ENCODE measurements at places on chromosomes 2 and 18.

- no peak for DNase-seq
These were observed 26.3 kb downstream of the ANO7 start for GRCh38 chr2:241214766-241215165.

DNA sequence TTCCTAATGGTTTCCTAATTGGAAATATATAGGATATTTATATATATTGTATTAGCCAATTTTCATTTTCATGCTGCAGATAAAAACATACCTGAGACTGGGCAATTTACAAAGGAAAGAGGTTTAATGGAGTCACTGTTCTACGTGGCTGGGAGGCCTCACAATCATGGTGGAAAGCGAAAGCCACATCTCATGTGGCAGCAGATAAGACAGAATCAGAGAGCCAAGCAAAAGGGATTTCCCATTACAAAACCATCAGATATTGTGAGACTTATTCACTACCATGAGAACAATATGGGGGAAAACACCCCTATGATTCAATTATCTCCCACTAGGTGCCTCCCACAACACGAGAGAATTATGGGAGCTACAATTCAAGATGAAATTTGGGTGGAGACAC, 242.5 kb upstream of the NETO1 start:
- DNase-seq = no peak

- DNase-seq = no peak
These were observed 211.0 kb downstream of the SP3 start for GRCh38 chr2:173754165-173754564.

DNA sequence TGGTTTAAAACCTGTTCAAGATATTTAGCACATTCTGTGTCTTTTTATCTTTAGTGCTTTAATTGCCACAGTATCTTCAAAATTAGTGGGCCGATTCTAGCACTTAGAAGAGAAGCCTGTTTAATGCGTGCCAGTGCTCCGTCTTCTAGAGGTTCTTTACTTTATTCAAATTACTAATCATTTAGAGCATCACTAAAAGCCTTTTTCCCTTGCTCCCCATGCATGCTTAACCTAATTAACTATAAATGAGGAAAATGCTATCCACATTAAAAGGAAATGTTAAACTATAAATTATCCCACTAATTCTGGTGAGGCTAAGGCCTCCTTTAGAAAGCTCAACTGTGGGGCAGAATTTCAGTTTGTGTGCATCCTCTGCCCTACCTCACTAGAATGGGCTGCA, 31.5 kb upstream of the INSIG2 start:
- no peak for DNase-seq

DNA sequence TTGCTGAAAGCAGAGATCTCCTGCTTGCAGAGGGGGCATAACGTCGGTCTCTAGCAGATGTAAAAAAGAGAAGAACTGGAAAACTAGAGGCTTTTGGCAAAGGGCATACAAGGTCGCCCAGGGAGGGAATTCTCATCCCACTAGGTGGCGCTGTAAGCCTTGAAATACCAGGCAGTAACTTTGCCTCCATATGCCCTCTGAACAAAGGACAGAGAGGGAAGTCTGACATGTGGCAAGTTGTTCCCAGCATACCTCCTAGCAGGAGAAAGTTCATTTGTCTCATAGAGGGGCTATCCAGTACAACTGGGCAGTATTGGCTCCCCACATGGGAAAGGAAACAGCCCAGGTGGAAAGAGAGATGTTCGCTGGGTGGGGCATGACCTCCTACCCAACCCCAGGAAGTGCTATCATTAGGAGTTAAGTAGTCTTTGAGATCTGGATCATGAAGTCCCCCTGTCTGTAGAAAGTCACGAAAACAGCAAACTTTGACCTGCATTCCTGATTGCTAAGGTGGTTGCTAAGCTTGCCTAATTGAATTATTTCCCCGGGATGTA, 39.9 kb downstream of the STK17B start:
- peak; percentile 19 for DNase-seq

- DNase-seq = no peak
These were observed 35.0 kb downstream of the EMILIN2 start for GRCh38 chr18:2881840-2882195.

DNA sequence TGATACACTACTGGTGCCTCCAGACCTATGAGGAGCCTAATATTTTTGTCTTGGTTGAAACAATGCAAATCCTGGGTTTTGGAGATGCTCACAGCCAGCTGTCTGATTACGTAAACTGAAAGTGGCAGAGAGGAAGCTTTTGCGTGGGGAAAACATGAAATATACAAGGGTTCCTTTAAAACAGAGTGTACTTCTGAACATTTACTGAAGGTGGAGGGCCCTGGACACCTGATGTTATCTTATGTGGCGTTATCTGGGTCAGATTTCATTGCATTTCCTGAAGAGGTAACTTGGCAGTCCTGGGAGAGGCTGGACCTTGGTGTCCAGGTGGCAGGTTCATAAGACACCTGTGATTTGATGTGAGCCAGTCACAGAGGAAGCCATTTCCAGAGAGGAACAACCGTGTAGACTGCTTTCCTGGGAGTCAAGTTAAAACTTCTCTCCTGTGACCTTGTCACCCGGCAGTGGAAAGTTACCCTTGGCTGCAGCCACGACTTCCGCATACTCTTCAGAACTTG, 105.0 kb downstream of the NEDD4L start:
- no peak for DNase-seq

GRCh38 chr2:54638774-54639187, 84.7 kb upstream of the EML6 start:
- no peak for DNase-seq

- DNase-seq = no peak
These were observed 1.6 kb downstream of the COQ10B start for GRCh38 chr2:197454923-197455322.

- DNase-seq = no peak
These were observed 402.7 kb downstream of the SETBP1 start for GRCh38 chr18:45083226-45083855.

- no peak for DNase-seq
These were observed 299.6 kb upstream of the FANCL start for GRCh38 chr2:58540681-58541080.

- no peak for DNase-seq
These were observed 390.2 kb downstream of the THSD7B start for GRCh38 chr2:137155356-137156104.

DNA sequence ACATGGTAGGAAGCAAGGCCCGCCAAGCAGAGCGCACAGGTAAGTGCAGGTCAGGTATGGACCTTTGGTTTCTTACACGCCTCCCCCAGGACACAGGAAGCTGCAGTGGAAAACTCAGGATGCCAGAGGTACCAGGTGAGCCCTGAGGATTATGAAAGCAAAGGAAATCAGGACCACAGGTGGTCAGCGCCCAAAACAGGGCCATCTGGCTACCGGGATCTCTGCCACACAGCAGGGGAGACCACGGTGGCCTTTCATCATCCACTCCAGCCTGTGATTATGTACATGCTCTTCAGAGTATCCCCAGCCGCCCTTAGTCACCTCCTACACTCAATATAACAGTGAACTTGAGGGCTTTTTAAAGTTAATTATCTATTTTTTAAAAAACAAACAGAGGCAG, 125.5 kb upstream of the EPC2 start:
- no peak for DNase-seq

- DNase-seq = no peak
These were observed 295.1 kb downstream of the GALR1 start for GRCh38 chr18:77544792-77545191.

DNA sequence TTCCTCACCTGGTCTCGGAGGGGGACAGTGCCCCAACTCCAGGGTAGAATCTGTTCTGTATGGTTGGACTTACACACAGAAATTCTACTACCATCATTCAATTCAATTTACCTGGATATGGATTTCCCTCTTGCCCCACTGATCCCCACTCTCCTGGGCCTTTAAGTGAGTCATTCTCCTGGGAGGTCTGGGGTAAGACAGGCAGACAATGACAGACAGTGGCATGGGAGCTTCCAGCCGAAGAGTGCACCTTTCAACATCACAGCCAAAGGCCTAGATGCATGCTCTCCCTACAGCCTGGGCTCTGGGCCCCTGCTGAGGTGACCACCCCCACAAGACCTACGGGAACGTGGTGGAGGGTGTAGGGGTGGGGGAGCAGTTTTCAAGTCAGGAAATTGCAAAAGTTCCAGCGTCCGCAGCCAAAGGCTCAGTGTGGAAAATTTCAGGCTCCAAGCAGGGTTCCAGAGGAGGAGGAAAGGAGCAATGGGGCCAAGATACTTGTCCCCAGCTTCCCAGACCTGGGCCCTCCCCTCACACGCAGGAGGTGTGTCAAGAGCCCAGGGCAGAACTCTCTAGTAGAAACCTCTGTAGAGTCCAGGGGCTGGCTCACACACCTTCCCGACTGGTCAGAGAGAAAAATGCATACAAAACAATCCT, 296.4 kb downstream of the CYP26B1 start:
- no peak for DNase-seq

DNA sequence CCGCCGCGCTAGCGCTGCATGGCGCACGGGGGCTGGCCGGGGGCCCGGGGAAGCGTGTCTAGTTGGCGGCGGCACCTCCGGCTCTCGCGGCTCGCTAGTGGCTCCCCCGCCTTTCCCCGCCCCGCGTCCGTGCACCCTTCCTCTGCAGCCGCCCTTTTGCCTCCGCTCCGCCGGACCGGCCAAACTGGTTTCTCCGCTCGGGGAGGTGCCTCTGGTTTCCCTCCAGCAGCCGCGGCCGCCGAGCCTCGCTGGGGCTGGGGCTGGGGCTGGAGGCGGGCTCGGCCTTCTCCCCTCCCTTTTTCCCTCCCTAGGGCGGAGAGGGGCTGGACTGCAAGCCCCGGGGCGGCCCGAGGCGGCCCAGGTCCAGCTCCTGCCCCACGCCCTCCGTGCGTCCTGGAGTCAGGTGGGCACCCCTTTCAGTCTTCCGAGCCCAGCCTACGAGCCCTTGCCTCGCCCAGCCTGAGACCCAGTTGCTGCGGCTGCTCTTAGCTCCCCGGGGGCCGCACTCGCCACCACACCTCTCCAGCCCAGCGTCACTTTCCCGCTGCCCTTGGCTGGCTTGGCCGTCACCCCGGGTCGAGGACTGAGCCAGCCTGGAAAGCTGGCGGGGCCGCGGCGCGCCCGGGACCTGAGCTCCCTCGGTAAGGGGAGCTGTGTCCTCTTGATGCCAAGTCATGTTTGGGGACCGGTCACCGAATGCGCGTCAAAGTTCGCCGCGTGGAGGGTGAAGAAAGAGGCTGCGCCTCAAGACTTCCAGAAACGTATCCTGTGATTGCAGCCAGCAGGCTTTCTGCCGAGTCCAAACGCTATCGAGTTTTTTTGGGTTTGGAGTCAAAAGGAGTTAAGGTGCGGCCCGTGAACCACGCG, at the start of gene ATP8B1:
ATP8B1 (minus strand) TSS at position 213 of the 867 bp plus-strand sequence. CDS start 71,508 bp downstream, outside the sequence.
- DNase-seq = peak; percentile 99

GRCh38 chr2:100891906-100892642, 72.1 kb downstream of the NPAS2 start:
- DNase-seq = no peak

- no peak for DNase-seq
These were observed 11.3 kb downstream of the CYTIP start for GRCh38 chr2:157432475-157433106.

GRCh38 chr2:167279810-167280209, 391.5 kb downstream of the XIRP2 start:
- no peak for DNase-seq

- peak; percentile 84 for DNase-seq
These were observed 796 bp downstream of the MYO1B start for GRCh38 chr2:191245869-191246531.

DNA sequence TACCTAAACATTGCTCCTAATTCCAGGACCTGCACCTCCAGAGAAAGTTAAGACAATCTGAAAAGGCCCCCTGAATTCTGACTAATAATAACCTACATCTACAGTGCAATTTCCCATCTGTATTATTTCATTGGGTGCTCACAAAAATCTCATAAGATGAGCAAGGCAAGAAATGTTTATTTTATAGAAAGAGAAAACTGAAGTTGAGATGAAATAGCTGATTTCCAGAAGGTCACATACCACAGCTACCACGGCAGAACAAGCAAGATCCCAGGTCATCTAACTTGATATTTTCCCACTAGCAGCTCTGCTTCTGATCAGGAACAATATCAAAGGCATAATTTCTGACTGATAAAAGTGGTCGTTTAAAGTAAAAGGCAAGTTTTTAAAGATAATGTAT, 105.8 kb upstream of the COL5A2 start:
- DNase-seq = no peak

GRCh38 chr18:62045316-62045715, 141.5 kb downstream of the PIGN start:
- DNase-seq = no peak
